SHP77 (cell line): ENCODE measurements at places on chromosomes 16 and 17.

- DNase-seq = no peak
These were observed 206.9 kb downstream of the MAP2K4 start for GRCh38 chr17:12227547-12227946.

DNA sequence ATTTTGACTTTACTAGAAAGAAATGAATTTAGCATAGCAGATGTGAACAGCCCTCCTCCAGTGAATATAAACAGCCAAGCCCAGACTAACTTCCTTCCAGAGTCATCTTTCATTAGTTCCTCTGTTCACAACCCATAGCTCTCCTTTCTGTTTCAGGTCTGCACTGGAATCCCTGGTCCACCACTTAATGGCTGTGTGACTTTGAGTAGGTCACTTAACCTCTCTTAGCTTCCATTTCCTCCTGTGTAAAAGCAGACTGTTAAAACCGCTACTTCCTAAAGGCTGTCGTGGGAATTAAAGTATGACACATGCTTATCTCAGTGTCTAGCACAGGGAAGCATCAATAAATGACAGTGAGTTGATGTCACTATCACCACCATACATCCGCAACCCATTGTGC, 7.5 kb downstream of the SLC6A4 start:
- DNase-seq = no peak

- DNase-seq = no peak
These were observed 253.9 kb downstream of the SLC39A11 start for GRCh38 chr17:72838581-72838980.

GRCh38 chr16:25258861-25259179, 1.2 kb upstream of the ZKSCAN2 start:
- no peak for DNase-seq
